Memory B cell (primary cell): ENCODE measurements at places on chromosomes 13 and 19.
A peak's percentile ranks its signal among the peaks of the same experiment; 100 is the strongest.

GRCh38 chr19:16342002-16342715 is 17.5 kb downstream of the KLF2 start:
- H3K4me1 ChIP-seq = peaks cover 31% of the 10 kb centered on the region
- H3K4me3 ChIP-seq = peak overlapping the region; percentile 76
- no peaks in the 10 kb centered on the region for H3K36me3 ChIP-seq
- H3K27me3 ChIP-seq = no peaks in the 10 kb centered on the region

DNA sequence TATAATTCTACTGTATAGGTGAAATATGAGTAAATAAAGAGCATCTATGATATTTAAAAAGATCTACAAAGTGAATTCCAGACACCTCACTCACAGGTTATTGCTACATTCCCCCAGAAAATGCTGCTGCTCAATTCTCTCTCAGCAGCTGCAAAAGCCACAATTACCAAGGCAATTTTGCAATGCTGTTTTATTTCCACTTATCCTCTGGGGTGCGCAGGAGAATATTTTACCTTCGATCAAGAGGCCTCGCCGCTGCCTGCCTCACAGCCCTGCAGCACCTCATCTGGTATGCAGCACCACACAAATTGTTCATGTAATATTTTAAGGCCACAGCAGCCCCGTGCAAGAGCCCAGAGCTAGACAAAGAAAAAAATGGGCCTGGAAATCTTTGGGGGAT is 333.2 kb downstream of the DNAJC15 start:
- no peaks in the 10 kb centered on the region for H3K4me1 ChIP-seq
- H3K4me3 ChIP-seq = no peak overlapping the region
- no peak overlapping the region for H3K27ac ChIP-seq
- H3K27me3 ChIP-seq = peaks cover 4% of the 10 kb centered on the region
- no peak for DNase-seq

GRCh38 chr13:90701264-90701663 is 646.2 kb upstream of the MIR17HG start:
- H3K4me3 ChIP-seq = no peak overlapping the region
- H3K27ac ChIP-seq = no peak overlapping the region
- H3K27me3 ChIP-seq = no peaks in the 10 kb centered on the region
- no peak for DNase-seq
- H3K36me3 ChIP-seq = no peaks in the 10 kb centered on the region

DNA sequence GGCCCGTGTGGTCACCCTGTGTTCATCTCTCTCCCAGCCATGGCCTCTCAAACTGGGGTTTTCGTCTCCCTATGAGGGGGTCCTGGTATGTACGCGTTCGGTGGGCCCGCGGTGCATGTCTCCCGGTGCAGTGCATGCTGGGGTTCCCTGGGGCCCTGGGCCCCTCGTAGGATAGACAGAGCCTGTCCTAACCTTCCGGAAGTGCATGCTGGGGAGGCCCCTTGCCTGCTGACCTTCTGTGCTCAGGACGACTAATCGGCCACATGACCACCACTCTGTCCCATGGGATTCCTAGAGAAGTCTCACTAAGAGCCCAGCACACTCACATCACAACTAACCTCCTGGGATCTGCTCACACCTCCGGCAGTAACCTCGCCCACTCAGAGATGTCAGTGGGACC is 4.9 kb upstream of the USE1 start:
- peak overlapping the region; percentile 36 for H3K27ac ChIP-seq
- peaks cover 21% of the 10 kb centered on the region for H3K4me1 ChIP-seq
- H3K4me3 ChIP-seq = no peak overlapping the region
- no peak for DNase-seq
- H3K36me3 ChIP-seq = peaks cover 21% of the 10 kb centered on the region

DNA sequence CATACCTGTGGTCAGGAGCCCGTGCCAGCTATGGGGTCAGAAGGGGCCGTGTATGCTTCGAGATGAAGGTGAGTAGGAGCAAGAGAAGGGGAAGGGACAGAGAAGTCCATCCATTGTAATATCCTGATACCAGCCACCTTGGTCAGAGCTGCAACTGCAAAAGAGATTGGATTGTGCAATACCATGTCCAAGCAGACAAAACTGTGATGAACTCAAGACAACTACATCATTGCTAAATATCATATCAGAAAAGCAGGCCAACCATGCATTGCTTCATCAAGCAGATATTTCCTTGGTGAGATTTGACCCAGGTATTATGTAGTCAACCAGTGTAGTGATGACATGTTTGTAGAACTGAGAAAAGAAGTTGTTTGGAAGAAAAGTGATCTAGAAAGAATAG is 12.1 kb downstream of the HNRNPUL1 start:
- H3K4me1 ChIP-seq = peaks cover 4% of the 10 kb centered on the region
- H3K27me3 ChIP-seq = no peaks in the 10 kb centered on the region
- no peak overlapping the region for H3K4me3 ChIP-seq
- peaks cover 40% of the 10 kb centered on the region for H3K36me3 ChIP-seq

DNA sequence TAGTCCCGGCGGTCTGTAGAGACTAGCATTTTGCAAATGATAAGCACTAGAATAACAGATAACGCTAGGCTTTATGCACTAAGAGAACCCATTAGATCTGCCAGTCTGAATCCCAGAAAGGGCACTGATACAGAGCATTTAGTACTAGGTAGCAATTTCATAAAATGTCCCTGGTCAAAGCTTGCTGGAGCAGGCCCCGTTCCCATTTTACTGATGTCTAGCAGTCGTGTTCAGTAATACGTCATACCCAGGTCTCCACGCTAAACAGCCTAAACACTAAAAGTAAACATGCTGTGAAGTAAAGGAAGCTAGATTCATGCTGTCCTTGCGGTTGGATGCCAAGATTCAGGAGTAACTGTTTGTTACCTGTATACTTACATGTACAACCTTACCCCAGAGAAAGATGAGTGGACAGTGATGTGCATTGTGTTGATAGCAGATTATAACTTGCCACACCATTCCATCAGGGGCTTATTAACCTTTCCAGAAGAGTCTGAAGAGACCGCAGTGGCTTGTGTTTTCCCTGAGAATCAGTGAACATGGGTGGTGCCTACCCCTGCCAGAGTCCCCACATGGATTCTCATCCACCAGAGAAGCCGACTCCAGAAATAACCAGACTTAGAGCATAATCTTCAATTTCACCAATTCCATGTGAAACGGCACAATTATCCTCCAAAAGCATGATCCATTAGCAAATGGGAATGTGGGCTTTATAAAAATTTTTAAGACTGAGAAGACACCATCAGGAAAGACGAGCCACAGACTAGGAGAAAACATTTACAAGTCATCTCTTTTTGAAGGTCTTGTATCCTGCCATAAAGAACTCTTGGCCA is 3.4 kb upstream of the RPS11 start:
- no peak for DNase-seq
- H3K4me3 ChIP-seq = peak overlapping the region; percentile 15

DNA sequence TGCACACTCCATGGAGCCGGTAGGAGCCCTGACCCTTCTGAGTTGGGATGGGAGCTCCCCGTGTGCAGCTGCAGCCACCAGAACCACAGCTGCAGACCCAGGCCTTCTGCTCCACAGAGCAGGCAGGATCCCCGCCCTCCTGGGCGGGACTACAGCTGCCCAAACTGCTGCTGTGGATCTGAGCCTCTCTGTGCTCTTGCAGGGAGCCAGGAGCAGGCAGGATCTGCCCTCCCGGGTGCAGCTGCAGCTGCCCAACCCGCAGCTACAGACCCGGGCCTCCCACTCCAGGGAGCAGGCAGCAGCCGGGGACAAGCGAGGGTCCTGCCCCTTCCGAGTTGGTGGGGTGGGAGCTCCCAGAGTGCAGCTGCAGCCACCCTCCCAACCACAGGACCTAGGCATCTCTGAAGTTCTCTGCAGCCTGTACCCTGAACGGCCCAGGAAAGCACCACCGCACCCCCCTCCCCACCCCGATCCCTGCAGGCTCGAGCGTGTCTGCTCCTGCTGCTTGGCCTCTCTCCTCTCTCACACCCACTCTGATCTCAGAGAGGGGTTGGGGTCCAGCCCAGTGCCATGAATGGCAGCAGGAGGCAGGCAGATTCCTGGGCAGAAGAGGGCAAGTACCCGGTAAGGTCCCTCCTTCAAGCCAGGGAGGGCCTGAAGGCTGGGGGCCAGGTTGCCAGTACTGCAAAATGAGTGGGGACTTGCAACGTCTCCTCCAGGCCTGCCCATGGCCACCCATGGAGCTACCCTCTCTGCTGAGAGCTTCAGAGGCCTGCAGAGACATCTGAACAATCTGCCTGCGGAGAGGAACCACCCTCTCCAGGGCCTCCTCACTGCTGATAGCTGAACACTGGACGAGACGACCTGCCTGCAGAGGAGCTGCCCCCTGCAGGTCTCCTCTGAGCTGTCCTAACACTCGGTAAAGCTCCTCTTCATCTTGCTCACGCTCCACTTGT is 16.4 kb upstream of the EMP3 start:
- no peak overlapping the region for H3K27ac ChIP-seq
- H3K4me1 ChIP-seq = no peaks in the 10 kb centered on the region
- no peak overlapping the region for H3K4me3 ChIP-seq
- no peaks in the 10 kb centered on the region for H3K36me3 ChIP-seq
- H3K27me3 ChIP-seq = peaks cover 2% of the 10 kb centered on the region
